H9 (cell line): ENCODE measurements at places on chromosomes 5 and 9. TPM values are rescaled to one million over a fixed set of nuclear protein-coding genes. Genes with fewer than 3 reads are reported as not detected.

DNA sequence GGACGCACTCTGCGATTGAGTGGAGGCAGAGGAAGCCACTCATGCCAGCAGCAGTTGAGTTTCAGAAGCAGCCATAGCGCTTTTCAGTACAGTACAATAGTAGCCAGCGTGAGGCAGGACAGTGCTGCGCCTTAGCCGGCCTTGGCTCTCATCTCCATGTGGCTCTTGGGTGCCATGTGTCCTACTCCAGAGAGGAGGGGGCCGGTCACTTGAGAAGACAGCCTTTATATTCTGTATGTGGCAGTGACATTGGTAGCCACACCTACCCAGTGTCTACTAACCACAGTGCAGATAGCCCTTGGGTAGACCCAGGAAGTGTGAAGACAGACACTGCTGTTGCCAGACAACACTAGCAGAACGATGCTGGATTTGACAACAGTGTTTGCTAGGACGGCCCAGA, 42.3 kb downstream of the FAM78A start:
- no peak for DNase-seq

The LIFR gene
- 6.3 and 7.8 TPM in 2 replicates for total RNA-seq

DNA sequence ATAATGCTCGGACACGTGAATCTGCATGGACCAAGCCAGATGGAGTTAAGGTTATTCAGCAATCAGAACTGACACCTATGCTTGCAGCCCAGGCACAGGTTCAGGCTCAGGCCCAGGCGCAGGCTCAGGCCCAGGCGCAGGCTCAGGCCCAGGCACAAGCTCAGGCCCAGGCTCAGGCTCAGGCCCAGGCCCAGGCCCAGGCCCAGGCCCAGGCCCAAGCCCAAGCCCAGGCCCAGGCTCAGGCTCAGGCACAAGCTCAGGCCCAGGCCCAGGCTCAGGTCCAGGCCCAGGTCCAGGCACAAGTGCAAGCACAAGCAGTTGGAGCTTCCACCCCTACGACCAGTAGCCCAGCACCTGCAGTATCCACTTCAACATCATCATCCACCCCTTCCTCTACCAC, 11.8 kb downstream of the TCERG1 start:
- DNase-seq = no peak

DNA sequence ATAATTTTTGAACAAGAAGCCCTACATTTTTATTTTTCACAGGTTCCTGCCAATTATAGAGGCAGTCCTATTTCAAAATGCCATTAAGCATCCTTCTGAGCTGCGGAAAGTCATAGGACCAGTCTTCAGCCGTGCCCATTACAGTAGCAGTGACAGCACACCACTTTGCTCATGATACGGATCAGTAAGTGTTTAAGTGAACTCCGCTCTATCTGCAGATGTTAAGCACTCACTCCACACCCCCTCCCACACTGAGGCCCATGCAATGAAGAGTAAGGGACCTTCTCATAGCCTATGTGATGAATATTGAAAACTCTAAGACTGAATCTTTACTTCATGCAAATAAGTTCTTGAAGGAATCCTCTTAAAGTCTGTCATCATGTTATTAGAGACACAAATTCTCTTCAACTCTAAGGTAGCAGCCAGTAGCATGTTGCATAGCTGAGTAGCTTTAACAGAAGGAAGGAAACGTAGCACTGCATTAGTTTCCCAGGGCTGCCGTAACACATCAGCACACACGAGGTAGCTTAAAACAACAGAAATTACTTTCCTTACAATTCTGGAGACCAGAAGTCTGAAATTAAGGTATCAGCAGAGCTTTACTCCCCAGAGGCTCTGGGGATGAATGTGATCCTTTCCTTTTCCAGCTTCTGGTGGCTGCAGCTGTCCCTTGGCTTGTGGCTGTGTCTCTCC, 20.3 kb upstream of the TAF11L2 start:
- DNase-seq = no peak

The TRIM36 gene
- total RNA-seq = 14.6 and 19.3 TPM in 2 replicates

DNA sequence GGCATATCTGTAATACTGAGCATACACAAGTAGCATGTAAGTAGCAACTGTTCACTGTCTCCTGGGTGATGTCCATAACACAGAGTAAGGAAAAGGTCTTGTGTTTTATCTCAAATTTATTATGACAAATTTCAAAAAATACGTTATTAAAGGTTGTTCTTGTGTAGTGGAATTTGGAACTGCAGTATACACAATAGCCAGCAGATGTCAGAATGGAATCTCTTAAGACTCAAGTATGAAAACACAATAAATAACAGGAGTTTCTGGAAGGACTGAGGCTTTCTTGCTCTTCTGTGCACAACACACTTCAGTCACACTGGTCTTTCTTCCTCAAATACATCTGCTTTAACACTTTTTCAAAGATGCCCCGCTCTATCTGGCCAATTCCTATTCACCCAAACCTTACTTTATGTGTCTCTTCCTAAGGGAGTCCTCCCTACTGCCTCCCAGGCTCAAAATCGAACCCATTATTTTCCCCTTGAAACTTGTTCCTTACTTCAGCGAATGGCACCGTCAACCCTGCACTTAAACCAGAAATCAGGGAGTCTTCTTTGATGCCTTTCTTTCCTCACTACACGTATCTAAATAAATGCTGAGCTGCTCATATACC, 6.5 kb upstream of the FBXO10 start:
- DNase-seq = no peak

DNA sequence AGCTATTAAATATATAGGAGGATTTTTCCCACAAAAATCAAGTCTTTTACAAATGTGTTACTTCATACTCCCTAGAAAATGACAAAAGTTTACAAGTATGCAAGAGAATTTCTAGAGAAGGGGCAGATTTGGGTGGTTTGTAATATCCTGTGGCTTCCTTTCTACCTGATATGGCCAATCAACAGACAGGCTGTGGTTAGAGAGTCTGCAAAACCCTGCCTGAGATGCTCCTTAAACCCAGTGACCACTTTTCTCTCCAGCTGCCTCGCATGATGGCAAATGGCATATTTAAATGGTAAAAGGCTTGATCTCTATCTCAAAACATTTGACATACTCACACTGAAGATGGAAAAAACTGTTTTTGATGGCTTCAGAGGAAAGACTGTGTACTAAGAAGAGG, 550.1 kb upstream of the ZNF462 start:
- DNase-seq = no peak

DNA sequence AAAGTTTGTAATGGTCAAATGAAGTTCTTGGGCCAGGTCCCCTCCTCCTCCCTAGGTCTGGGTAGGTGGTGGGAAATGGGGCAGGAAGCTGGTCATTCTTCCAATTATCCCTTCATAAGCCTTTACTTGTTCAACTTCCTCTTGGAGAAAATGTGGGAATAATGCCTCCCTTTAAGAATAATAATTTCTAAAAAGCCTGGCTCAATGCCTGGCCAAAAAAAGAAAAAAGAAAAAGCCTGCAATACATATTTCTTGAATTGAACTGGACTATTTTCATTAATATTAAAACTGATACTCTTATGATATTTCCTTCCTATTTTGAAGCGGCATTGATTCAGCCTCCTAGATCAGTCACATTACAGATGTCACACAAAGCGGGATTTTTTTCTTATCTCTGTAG, 600.9 kb downstream of the CCDC171 start:
- no peak for DNase-seq

- DNase-seq = no peak
Observed at GRCh38 chr9:89649039-89649691, 44.4 kb downstream of the GADD45G start.

DNA sequence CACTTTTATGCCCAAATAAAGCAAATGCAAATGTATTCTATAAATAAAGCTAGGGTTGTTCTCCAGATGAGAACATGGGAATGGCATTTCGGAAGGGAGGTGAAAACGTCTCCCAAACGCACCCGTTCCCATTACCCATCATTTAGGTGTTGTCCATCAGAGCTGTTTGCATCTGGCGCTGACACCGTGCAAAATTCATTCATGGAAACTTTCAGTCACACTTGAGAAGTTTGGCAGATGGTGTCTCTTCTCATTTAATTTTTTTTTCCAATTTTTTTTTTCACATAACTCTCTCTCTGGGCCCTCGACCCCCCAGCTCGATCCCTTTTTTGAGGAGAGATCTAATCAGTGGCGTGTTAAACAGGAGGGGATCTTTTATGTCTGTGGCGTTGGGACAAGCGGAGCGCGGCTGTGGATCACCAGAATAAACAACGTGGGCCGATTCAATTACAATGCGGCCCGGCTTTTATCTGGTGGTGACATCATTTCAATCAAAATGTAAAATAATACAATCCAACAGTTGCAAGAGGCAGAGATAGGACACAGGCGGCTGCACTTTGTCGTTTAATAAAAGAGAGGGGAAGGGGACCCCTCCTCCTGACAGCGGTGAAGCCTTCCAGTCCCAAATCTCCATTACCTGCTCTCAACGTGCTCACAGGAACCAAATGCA, 246.1 kb upstream of the IRX4 start:
- no peak for DNase-seq

- no peak for DNase-seq
Observed at GRCh38 chr5:73705364-73705763, 79.4 kb downstream of the ARHGEF28 start.

The ADAM19 gene
- total RNA-seq = 9.5 and 9.9 TPM in 2 replicates

DNA sequence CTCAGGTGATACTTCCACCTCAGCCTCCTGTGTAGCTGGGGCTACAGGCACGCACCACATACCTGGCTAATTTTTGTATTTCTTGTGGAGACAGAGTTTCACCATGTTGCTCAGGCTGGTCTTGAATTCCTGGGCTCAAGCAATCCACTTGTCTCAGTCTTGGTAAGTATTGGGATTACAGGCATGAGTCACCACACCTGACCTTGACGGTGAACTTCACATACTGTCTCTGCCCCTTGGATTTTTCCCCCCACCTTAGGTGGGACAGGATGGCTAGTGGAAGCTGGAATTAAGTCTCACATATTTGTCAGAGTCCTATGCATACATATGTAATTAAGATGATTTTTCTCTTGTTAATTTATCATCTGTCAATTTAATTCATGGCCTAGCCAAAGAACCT, 20.9 kb upstream of the RFK start:
- no peak for DNase-seq

The IL3 gene
- total RNA-seq = not detected in 2 replicates

- DNase-seq = no peak
Observed at GRCh38 chr5:110542949-110543348, 183.5 kb downstream of the TMEM232 start.

The OBP2B gene
- total RNA-seq = not detected in 2 replicates

- no peak for DNase-seq
Observed at GRCh38 chr9:100534401-100534800, 43.5 kb upstream of the CAVIN4 start.

DNA sequence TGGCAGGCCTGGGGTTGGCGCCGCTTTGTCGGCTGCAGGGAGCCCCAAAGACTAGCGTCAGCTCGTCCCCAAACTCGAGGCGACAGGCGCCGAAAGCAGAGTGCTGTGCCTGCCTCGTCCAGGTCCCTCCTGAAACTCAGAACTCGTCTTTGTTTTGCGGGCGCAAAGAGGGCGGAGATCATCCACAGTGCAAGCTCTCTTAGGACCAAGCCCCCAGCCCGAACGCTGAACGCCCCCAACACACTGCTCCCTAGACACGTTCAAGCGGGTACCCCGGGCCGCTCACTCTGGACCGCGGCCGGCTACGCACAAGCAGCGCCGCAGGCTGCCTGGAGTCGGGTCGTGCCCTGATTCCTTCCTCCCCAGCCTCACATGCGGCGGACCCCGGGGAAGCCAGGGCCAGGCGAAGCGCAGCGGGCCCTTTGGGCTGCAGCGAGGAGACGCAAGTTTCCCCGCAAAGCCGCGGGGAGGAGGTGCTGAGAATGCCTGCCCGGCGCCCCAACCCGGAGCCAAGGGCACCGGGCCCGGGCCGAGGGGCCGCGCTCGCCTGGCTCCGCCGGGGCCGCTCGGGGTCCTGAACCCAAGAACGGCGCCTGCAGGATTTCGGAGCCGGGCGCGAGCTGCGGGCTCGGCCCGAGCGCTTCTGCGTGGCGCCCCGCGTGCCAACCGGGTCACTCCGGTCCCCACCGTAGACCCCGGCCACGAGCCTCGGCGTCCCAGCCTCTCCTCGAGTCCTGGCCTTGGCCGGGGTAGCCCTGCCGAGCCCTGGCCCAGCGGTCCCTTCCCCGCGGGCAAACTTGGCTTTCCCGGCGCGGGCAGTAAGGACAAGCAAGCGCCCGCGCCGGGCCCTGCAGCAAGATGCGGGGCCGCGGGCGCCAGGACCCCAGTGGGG, 738 bp downstream of the FSTL4 start:
- DNase-seq = peak; percentile 41

The PCDHB5 gene
- total RNA-seq = 2.8 and 2.9 TPM in 2 replicates

GRCh38 chr9:94085062-94085639, 887 bp downstream of the PTPDC1 start:
- DNase-seq = peak; percentile 75

GRCh38 chr5:60492958-60493357, 207.0 kb downstream of the DEPDC1B start:
- no peak for DNase-seq

GRCh38 chr9:116430849-116431248, 256.3 kb upstream of the TRIM32 start:
- no peak for DNase-seq

- DNase-seq = no peak
Observed at GRCh38 chr5:179900206-179900605, 7.5 kb downstream of the TBC1D9B start.

GRCh38 chr5:59769041-59769360, 124.5 kb downstream of the PDE4D start:
- DNase-seq = no peak

The UBAP1 gene
- total RNA-seq = 32.1 and 32.6 TPM in 2 replicates

- DNase-seq = no peak
Observed at GRCh38 chr5:34684281-34684979, 28.3 kb downstream of the RAI14 start.

DNA sequence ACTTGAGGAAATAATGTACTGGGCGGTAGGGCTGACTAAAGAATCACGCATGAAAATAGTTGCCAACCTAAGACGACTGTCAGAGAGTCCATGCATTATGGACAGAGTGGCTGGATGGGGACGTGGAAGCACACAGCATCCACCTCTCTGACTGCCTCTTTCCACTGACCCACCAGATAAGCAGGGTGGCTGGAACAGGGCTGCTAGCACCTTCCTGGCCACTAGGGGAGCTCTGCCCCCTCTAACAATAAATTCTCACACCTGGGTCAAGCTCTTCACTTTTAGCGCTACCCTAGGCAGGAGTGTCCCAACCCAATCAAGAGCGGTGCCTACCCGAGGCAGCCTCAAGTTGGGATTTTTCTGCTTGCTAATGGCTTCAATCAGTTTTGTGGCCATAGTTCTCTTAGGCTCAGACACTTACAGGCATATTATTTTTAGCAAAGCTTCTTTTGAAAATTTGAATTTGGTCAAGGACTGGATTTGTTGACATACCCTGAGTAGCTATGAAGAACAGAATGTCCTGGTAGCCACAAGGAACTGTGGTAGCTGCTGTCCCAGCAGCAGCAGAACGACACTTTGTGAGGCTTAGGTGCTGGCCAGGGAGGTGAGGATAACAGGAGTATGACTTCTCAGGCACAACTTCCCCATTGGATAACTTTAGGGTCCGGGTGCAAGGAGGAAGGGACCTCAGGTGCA, 6.9 kb upstream of the TPM2 start:
- DNase-seq = peak; percentile 80

DNA sequence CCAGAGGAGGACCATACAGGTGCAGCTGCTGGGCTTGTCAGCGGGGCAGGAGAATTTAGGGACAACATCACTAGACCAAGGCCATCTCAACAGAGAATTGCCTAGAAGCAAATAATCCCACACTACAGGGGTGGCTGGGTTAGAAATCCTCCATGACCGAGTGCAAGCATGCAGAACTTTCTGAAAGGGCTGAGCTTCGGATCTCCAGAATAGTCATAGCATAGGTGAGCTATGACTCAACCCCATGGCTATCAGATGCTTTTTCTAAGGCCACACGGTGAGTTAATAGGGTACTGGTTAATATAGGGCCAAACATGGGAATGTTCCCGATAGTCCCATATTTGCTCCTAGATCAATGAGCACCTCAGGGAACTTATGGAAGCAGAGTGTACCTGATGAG, 4.2 kb downstream of the KCNIP1 start:
- DNase-seq = no peak

The ZNF883 gene
- 10.7 and 13.2 TPM in 2 replicates for total RNA-seq

The FBLL1 gene
- 3.6 and 4.8 TPM in 2 replicates for total RNA-seq
